ENCODE measurements at places on chromosomes 5 and 9.

- DNase-seq = no peak
Observed at GRCh38 chr9:98839724-98840123, 32.3 kb downstream of the GALNT12 start.

DNA sequence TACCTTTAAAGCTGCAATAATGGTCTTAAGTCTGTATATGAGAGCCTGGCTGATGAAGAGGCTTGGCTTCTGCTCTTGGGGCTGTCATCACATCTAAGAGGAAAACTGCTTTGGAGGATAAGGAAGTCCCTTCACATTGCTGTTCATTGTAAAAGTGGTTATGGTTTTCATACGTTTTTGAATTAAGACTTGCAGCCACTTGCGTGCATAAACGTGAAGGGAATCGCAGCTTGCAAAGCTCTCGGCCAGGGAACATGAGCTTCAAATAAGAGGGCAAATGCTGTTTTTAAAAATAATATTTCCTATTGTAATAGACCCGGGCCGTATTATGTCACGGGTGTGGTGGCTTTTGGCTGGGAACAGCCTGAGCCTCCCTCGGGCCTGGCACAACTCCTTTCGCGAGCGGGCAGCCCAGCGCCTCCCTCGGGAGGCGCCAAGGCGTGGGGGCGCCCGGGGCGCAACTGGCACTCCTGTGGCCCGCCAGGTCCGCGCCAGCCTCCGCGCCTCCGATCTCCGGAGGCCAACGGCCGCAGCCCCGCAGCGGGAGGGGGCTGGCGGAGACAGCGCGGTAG is 538 bp upstream of the ARHGEF28 start:
- DNase-seq = no peak

DNA sequence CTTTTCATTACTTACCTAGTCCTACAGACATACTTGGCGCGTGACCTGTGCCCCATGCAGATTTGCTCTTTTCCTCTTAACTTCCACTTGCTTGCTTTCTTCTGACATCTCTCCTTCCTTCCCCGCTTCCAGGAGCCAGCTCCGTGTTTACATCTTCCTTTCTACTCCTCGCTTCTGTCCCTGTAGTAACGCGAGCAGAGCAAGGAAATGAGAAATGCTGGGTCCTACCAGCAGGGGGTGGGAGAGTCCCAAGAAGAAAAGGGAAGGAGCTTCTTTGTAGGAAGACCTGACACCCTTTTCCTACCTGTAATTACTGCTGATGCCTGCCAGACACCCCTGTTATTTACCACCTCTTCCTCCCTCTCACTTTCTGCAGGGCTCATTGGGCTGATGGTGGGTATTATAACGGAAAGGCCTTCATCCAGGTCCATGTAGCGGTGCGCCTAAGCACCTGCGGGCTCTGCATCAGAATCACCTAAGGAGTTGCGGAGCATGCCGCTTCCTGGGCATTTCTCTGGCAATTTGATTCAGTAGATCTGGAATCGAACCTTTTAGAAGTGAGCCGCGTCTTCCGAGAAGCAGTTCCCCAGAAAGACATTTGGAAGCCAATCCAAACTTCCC is 1260.8 kb upstream of the WWC1 start:
- DNase-seq = no peak

DNA sequence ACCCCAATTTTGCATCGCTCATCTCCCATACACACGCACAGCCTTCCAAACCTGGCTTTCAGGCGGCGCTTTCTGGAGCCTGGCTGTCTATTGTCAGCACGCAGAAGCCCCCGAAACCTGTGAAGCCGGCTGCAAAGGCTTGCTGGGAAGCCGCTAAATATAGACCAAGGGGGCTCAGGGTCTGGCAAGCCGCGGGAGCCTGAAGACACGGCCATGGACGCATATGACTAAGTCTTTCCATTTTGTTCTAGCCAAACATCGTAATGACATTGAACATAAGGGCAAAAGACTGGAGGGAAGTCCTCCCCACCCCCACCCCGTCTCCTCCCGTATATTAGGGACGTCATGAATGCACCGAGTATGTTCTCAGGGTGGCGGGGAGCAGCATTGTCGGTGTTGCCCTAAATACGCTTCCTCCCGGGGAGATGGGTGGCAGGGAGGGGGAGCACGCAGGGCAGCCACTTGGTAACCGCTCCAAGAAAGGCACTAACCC is 1.1 kb downstream of the CTNND2 start:
- DNase-seq = no peak

DNA sequence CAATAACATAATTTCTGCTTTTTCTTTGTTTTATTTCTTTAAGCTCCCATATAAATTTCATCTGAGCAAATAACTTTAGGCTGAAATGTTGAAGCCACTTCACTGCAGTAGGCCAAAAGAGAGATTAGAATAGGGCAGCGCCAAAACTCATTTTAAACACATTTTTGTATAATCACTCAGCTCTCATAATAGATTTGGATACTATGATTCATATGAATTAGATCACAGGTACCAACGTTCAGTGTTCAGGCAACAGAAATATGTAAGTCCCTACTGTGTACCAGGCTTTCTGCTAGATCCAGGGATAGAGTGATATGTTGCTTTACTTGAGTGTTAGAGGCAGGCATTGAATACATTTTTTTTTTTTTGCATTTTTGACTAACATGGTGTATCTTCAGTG is 370.5 kb downstream of the PTPRD start:
- no peak for DNase-seq

GRCh38 chr5:33494466-33494865 is 53.7 kb downstream of the TARS1 start:
- DNase-seq = no peak

DNA sequence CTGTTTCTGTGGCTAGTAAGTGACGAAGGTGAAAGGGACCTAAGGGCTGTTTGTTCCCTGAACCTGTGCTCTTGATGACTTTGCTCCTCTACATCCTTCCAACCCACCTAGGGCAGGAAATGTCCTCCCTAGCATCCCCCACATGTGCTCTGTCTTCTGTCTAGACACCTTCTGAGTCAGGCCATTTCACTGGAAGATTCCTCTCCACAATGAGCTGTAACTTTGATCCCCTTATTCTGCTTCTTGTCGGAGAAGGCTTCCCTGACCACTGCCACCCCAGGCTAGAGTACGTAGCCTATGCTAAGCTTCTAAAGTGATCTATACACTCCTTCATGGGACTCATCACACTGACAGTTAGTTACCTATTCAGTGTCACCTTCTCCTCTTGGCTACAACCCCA is 21.7 kb downstream of the SPAAR start:
- no peak for DNase-seq

- no peak for DNase-seq
Observed at GRCh38 chr9:127470662-127471061, 19.4 kb downstream of the LRSAM1 start.

- no peak for DNase-seq
Observed at GRCh38 chr9:134349936-134350335, 23.7 kb downstream of the RXRA start.

- DNase-seq = no peak
Observed at GRCh38 chr5:172141949-172142319, 46.1 kb downstream of the STK10 start.

- DNase-seq = no peak
Observed at GRCh38 chr5:144247131-144247530, 76.5 kb downstream of the KCTD16 start.

GRCh38 chr5:77851176-77852067 is 75.3 kb upstream of the TBCA start:
- no peak for DNase-seq

GRCh38 chr5:145912019-145912418 is 24.4 kb upstream of the SH3RF2 start:
- no peak for DNase-seq

- DNase-seq = no peak
Observed at GRCh38 chr9:80948876-80949275, 740.5 kb downstream of the TLE1 start.

DNA sequence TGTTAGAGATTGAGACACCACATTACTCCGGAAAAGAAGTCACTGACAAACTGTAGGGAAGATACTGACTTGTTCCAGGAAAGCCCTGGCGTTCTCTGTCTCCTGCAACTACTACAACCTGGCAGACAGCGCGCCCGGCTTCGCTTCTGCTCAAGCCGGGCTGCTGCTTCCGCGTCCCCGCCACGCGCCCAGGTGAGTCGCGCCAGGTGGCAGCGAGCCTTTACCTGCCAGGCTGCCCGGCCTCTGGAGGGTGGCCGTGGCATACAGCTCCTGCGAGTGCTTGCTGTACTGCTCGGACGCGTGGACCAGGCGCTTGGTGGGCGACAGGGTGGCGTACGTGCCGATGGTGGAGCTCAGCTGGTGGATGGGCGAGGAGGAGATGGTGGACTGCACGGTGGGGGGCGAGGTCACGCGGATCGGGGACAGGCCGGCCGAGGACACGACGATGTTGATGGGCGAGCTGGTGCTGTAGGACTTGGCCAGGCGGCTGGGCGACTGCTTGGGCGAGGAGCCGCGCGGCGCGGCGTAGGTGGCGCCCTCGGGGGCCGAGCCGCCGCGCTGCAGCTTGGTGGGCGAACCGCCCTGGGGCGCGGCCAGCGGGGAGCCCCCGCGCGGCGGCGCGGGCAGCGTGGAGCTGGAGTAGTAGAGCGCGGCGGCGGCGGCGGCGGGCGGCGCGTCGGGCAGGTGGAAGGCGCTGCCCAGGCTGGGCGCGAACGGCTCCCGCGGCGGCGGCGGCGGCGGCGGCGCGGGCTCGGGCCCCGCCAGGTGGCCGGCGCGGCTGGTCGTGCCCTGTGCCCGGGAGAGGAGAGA is 519.6 kb downstream of the CTNND2 start:
- DNase-seq = no peak

DNA sequence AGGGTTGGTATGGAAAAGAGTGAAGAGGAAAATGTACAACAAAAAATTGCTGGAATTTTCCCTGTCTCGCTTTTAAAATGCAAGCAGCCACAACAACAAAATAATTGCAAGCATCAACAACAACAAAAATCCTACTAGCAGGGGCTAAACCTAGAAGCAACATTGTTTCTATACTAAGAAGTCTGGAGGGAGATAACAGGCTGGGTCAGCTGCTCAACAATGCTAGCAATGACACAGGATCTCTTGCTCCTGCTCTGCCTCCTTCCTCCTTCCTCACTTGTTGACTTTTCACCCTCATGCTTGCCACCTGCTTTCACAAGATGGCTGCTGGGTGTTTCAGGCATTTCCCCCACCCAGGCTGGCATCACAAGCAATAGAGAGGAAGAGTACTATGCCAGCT is 7.6 kb upstream of the AOPEP start:
- DNase-seq = no peak

GRCh38 chr5:103943230-103943629 is 380.6 kb upstream of the NUDT12 start:
- DNase-seq = no peak

DNA sequence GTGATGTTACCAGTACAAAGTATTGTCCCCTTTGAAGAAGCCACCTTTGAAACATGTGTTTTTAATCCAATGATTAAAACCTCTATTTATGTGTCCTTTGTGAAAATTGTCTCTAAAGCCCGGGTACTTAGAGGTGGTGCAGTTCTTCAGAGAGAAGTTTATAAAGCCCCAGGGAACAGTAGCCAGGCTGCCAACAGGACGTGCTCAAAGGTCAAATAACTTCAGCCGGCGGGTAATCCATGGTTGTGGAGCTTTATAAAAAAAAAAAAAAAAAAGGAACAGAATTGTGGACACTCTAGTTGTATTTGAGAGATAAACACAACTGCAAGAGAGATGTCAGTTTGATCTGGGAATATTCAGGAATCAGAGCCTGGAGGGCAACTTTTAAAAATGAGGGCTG is 57.9 kb upstream of the CTNND2 start:
- no peak for DNase-seq

- DNase-seq = no peak
Observed at GRCh38 chr9:93456504-93456903, 3.1 kb upstream of the FAM120AOS start.

DNA sequence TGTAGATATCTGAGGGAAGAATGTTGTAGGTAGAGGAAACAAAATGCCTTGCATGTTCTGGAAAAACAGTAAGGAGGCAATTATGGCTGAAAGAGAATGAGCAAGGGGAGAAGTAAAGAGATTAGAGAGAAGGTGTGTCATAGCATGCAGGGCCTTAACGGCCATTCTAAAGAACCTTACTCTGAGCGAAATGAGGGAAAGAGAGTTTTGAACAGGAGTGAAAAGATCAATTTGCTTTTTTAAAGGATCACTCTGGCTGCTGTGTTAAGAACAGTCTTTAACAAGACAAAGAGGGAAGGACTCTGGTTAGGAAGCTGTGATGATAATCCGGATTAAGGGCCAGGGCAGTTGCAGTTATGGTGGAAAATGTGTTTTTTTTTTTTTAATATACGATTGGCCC is 22.6 kb downstream of the PTBP3 start:
- DNase-seq = no peak

DNA sequence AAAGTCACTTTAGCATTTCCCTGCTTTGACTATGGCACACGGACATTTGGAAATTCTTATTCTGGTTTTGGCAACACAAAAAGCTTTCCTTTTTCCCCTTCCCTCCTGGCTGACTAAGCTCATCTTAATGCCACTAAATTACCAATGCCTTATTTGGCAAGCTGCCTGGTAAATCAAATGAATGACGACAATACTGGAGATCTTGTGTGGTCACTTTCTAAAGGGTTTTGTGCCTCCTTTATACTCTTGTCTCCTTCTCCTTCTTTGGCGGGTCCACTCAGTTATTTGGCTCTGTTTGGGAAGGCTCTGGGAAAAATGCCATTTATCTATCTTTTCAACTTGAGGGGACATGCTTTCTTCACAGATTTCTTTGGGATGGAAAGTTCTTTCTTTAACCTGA is 34.9 kb downstream of the SH3GL2 start:
- no peak for DNase-seq

- no peak for DNase-seq
Observed at GRCh38 chr9:5708414-5708813, 79.5 kb downstream of the RIC1 start.

DNA sequence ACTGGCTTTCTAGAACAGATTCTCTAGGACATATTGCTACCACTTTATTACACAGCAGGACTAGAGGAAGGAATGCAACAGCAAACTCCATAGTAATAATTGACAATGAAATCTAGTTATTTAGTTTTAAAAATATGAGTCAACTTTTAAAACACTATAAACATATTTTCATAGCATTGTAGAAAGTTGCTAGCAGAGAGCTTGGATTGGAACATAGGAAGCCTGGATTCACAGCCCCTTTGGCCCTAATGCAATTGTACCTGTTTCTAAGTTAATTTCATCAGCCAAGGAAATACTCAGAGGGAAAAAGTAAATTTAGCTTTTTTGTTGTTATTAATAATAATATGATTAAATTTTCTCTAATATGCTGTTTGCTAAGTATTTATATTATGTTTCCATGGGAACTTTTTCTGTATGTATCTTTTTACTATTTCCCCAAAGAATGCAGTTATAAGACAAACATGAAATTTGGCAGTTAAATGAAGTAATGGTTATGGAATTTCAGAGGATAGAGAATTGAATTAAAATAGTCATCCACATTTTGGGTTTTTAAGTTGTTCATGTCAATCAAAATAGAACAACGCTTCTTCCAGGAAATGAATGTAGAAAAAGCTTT is 45.6 kb downstream of the VCAN start:
- DNase-seq = no peak

DNA sequence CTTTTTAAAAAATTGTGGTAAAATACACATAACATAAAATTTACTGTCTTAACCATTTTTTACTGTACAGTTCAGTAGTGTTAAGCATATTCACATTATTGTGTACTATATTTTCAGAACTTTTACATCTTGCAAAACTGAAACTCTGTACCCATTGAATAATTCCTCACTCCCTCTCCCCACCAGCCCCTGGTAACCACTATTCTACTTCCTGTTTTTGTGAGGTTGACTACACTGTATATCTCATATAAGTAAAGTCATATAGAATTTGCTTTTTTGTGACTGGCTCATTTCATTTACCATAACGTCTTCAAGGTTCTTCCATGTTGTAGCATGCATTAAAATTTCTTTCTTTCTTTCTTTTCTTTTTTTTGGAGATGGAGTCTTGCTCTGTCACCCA is 87.0 kb downstream of the LNPEP start:
- DNase-seq = no peak

- DNase-seq = no peak
Observed at GRCh38 chr9:94920420-94921091, 194.1 kb downstream of the AOPEP start.
